Lower leg skin (tissue), 4 donors: ENCODE measurements at places on chromosomes 2 and 18. TPM values are rescaled to one million over a fixed set of nuclear protein-coding genes. Genes with fewer than 3 reads are reported as not detected.

Gene RIT2
- total RNA-seq: not detected

GRCh38 chr2:230356084-230356483 is 29.1 kb downstream of the SP140L start:
- no peak for DNase-seq

Gene VWC2L
- not detected for total RNA-seq

DNA sequence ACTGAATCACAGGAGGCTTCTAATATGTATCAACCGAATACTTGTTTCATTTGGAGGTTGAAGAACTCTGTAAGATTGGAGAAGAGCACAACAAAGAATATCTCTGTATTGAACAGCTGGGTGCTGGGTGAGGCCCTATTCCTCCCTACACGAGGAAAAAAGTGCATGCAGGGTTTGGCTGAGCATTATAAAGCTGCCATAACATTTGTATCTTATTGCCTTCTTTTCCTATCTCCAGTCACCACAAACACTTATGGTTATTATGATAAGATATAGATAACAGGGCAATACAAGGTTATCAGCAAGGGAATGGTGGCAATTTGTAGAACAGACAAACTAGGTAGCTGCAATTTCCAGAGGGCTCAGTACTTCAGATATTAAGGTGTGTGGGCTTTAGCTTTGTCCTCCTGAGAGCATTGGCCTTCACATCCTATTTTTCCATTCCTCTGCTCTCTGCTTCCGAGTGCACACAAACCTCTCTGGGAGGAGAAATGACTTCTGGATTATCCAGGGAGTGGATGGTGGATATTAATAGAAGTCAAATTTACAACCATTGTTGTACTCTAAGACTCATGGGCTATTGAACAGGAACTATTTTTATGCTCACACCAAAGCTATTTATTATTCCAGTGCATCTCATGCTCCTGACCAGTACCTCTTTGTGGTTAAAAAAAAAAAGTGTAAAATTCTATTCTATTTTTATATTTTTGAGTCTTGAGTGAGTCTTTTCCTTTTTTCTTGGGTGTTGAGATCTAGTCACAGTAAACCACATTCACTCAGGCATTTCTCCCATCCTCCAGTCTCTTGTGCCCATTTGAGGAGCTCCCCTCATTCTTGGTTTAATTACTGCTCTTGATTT is 248.4 kb downstream of the ETAA1 start:
- DNase-seq: no peak

DNA sequence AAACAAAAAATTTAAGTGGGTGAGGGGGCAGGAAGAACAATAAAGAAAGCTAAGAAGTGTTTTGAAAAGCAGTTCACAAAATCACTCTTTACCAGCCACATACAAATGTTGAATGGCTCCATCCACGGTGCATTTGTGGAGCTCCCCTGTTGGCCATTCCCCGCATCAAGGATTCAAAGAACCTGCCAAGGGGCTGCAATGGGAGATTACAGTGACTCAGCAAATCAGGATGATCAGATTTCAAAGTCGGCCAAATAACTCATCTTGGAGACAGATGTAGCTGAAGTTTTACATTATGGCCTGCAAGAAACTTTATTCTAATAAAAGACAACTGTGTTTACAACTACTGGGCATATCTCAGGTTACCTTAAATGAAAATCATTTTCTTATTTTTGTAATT is 26.9 kb downstream of the COL4A3 start:
- DNase-seq: no peak

DNA sequence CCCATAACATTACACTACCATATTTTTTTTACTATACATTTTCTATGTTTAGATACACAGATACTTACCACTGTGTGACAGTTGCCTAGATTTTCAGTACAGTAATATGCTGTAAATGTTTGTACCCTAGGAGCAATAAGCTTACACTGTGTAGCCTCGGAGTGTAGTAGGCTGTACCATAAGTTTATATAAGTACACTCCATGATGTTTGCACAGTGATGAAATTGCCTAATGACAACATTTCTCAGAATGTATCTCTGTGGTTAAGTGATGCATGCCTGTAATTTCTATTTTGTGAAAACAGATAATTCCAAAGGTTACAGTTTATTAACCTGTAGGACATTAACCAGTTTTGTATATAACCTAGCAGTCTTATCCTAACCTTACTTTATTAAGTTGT is 128.1 kb upstream of the RBMS1 start:
- DNase-seq: no peak

Gene PTPN2
- total RNA-seq: 32.0 TPM

DNA sequence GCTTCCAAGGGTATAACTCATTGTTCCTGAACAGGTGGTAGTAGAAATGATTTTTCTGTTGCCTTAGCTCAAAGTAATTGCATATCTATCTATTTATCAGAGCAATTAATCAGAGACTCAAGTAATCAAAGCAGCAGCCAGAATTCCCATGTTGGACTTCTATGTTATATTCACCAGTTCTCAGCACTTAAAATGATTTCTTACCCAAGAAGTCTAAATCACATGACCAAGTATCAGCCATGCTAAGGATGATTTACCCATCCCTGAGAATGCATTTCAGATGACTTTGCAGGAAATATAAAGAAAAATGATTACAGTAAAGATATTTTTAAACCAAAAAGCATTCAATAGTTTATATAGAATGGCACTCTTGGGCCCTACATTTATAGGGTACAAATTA is 352.2 kb downstream of the NUP35 start:
- DNase-seq: no peak

Gene LYG2
- total RNA-seq: not detected

DNA sequence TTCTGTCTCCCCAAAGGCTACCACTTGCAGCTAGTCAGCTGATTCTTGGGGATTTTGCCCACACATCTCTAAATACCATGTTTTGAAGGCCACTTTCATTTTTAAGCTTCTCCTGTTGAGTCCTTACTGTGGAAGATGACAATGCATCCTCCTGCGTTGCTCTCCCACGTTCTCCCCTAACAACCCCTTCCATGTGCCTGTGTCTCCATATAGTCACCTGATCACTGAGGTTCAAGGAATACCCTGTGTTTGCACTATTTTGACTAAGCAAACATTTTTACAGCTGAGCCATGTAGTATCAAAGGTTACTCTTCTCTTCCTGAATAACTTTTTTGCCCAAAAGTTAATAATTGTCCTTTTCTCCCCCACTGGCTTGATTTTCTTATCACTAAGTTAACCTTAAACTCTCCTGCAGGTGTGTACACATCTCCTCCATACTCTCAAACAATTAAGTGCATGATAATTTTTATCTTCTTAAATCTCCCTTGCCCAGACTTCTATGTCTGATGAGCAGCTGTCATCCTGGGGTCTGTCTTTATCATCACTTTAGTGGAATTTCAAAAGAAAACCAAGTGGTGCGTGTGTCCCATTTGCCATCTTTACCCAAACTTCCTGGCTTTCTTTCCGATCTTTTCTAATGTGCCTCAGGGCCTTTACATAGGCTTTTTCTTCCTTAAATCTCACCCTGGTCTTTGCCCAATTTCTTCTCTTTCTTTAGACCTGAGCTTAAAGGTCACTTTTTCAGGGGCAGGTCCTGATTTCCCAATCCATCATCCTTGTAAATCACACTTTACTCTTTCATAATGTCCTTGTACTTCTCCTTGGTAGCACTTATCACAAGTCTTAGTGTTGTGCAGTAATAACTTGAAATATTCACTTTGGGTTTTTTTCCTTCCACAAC is 85.2 kb upstream of the SPATS2L start:
- DNase-seq: no peak

DNA sequence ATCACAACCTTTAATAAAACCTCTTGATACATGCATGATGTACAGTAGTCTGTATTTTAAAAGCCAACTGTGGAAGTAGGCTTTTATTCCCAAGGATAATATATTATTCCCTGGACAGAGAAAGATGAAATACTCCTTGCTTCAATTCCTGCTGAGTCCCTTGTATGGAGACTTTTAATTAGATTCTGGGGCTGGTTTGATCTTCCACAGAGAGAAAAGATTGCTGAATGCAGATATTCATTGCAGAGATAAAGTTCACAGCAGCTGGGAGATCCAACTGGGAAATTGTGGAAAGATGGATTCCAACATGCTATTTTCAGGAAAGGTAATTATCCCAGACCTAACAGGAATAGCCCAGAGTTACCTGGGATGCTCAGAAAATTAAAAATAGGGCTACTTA is 607.0 kb upstream of the HS6ST1 start:
- DNase-seq: no peak

- DNase-seq: no peak
Observed at GRCh38 chr2:174681099-174682006, 82.9 kb downstream of the CHRNA1 start.

DNA sequence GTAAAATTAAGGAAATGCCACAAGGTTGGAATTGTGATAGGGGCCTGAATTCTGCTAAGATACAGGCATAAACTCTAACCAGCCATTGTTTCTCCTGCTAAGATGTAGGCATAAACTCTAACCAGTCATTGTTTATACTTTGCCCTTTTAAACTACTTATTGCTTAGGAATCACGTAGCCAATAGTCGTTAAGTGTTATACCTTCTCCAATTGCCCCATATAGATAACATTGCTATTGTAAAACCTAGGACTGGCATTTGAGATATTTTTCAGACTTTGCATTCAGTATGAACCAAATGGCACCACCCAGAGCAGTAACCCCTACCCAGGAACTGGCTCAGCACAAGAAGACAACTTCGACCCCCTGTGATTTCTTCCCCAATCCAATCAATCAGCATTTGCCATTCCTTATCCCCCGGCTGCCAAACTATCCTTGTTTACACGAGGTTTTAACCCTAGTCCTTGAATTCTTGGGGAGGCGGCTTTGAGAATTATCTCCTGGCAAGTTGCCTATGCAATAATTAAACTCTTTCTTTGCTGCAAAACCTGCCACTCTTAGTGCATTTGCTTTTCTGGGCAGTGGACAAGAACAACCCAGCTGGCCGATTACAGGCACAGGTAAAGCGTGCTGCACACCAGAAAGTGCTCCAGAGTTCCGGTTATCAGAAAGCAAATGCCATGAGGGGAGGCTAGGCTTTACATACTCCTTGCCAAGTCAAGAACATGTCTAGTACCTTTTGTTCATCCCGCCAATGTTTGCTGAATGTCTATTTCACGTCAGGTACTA is 167.6 kb downstream of the LAMA1 start:
- DNase-seq: no peak
